ENCODE measurements at places on chromosomes 1 and 21.
A peak's percentile ranks its signal among the peaks of the same experiment; 100 is the strongest.

GRCh38 chr1:154972517-154973343 lies 1.8 kb upstream of the CKS1B start:
- DNase-seq: peak; percentile 98

GRCh38 chr1:236039740-236040685 lies 24.9 kb downstream of the NID1 start:
- no peak for DNase-seq

DNA sequence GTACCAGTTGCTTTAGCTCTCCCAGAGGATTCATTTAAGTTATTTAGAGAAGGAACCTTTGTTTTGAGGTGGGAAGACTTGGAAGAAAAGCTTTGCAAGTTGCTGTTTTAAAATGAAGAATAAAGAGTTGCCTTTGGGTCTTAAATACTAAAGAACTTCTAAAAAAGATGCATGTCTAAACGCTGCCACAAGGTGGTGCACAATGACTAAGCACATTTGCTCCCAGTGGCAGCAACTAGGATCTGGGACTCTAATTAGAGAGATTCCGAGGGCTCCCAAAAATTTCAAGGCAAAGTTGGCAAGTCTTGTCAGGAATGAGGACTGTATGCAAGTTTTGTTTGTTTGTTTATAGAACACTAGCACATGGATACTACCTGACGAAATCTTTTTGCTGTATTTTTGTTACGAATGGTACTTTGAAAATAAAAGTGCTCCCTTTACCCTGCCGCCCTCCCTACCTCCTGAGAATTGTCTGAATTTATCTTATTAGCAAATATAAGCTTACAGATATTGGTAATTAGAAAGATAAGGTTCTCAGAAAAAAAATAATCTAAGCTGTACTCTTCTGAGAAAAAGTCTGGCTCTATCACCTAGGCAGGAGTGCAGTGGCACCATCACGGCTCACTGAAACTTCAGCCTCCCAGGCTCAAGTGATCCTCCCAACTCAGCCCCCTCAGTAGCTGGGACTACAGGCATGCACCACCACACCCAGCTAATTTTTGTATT lies 121.8 kb downstream of the HFM1 start:
- peak; percentile 76 for DNase-seq

DNA sequence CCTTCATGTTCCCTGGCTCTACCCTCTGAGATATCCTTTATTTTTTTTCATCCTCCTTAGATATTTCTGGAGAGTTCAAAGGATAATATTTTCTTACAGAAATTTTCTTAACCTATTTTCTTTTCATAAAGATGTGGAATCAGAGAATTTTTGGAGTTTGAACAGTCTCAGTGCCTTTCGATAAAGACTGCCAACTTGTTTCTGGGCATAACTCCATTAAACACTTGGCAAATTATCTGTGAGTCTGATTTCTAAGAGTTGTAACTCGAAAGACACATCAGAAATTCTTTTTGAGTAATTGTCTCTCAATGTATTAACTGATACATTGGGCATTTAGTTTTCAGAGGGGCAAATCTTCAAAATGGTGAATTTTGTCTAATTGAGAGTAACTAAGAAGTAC lies 1255.6 kb downstream of the NCAM2 start:
- no peak for DNase-seq

GRCh38 chr1:196178083-196178635 lies 430.1 kb downstream of the KCNT2 start:
- DNase-seq: no peak

DNA sequence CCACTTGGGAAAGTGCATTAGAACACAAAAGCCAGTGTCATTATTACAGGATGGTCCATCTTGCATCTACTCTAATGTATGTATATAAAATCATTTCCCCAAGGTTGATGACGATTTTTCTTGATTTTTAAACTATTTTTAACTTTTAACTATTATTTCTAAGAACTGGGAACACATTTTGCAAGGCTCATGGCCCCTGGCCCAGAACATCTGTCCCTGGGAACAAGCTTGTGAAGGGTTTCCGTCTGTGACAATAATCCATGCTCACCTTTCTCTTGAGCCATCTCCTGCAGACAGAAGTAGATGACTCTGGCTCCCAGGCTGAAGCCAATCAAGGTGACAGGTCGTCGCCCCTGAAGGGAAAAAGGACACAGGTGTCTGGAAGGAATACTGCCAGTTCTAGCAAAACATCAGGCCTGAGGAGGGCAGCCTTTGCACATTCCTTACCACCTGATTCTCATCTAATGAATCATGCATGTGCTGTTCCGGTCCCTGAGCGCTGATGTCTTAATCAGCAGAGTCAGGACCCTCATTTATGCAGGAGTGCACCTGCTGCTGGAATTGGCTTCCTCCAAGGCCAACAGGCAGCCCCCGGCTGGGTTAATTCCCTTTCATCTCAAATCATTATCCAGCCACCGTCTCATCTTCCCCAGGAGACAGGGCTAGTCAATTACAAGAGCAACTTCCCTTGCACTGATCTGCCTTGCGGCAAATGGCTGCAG lies 62.5 kb downstream of the TMCO4 start:
- peak; percentile 76 for DNase-seq

- DNase-seq: peak; percentile 67
Observed at GRCh38 chr1:209567698-209568175, 15.8 kb upstream of the CAMK1G start.

GRCh38 chr1:31759298-31760023 lies 4.7 kb downstream of the ADGRB2 start:
- peak; percentile 66 for DNase-seq

DNA sequence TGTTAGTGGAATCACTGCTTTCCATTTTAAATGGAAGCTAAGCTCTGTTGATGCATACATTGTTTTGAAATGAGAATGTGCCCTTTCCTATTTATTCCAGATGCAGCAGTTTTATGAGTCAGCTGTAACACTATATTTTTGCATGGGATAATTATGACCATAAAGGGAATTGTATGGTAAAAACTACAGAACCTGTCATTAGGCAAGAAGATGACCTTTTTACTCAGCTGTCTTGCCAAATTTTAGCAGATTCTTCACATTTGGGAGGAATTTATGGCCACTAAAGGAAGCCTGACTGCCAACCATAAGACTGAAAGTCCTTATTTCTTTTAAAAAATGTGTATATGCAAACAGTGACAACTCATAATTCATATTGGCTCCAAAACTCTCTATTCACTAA lies 356.3 kb upstream of the PRMT6 start:
- peak; percentile 41 for DNase-seq

- DNase-seq: no peak
Observed at GRCh38 chr1:81681114-81681513, 119.6 kb upstream of the ADGRL2 start.

GRCh38 chr21:16372586-16372985 lies 642.8 kb downstream of the USP25 start:
- DNase-seq: no peak

DNA sequence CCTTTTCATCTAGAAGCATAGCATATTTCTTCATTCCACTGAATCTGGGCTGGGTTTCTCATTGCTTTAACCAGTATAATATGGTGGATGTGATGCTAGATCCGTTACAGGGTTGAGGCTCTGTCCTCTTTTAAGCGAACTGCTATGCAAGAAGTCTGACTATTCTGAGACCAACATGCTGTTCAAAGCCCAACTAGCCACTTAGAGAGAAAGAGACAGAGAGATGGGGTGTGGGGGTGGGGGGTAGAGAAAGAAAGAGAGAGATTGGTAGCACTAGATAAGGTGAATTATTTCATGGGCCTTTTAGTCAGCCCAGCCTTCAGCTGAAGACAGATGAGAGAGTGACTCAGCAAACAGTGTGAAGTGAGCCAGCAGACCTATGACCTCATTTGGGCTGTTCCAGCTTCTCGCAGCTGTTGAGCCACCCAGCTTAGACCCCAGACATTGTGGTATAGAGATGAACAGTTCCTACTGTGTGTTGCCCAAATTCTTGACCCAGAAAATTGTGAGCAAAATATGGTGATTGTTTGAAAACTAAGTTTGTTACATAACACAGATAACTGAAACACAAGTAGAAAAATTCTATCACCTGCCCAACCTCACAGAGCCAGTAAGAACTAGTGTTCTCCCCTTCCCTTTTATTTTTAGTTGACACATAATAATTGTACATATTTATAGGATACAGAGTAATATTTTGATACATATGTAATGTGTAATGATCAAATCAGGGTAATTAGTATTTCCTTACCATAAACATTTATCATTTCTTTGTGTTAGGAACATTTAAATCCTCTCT lies 40.7 kb upstream of the PRKACB start:
- DNase-seq: peak; percentile 91

Data from ELR (cell line).